Stimulated activated CD8-positive, alpha-beta memory T cell treated with anti-CD3 and anti-CD28 coated beads, Interleukin-7, amount 100 ng/mL, for 1 hour (primary cell): ENCODE measurements at places on chromosomes 2 and 18.

- DNase-seq = peak; percentile 13
Measured at GRCh38 chr2:109545828-109546713, 67.7 kb downstream of the SEPTIN10 start.

- no peak for DNase-seq
Measured at GRCh38 chr2:102291319-102292075, 19.9 kb upstream of the IL1RL1 start.

DNA sequence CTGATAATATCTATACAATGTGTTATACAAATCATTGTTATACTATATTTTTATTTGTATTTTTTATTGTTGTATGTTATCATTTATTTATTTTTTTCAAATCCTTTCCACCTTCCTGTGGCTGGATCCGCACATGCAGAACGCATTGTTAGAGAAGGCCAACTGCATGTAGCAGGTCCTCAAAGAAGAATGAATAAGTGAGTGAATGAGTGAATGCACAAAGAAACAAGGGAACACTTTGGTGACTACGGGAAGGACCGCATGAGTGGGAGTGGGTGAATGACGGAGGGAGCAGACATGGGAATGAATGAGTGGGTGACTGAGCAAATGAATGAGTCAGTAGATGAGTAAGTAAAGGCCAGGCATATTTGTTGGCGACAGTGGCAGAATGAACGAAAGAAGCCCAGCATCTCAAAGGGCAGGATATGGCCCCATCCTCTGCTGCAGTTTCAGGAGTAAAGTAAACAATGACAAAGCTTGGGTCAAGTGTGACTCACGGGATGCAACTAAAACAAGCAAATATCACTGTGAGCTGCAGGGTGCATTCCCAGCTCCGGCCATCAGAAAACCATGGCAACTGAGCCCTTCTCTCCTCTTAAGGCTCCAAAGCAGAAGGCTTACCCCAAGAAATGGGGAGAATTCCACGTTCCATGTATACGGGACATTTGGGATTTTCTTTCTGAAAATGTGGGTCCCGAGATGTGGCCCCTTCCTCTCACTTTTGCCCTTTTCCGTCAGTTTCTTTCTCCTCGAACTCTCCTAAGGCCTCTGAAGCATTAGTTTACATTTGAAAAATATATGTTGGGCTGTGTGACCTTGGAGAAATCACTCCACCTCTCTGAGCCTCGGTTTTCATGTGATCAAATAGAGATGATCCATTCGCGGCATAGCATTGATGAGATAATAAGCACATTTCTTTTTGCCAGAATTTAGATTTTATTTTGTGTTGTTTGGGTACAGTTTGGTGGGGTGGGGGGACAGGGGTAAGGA is 24.5 kb downstream of the KCNF1 start:
- no peak for DNase-seq

GRCh38 chr2:134683561-134684112 is 35.2 kb downstream of the TMEM163 start:
- DNase-seq = no peak

GRCh38 chr2:44598330-44599119 is 236.8 kb downstream of the CAMKMT start:
- DNase-seq = no peak

DNA sequence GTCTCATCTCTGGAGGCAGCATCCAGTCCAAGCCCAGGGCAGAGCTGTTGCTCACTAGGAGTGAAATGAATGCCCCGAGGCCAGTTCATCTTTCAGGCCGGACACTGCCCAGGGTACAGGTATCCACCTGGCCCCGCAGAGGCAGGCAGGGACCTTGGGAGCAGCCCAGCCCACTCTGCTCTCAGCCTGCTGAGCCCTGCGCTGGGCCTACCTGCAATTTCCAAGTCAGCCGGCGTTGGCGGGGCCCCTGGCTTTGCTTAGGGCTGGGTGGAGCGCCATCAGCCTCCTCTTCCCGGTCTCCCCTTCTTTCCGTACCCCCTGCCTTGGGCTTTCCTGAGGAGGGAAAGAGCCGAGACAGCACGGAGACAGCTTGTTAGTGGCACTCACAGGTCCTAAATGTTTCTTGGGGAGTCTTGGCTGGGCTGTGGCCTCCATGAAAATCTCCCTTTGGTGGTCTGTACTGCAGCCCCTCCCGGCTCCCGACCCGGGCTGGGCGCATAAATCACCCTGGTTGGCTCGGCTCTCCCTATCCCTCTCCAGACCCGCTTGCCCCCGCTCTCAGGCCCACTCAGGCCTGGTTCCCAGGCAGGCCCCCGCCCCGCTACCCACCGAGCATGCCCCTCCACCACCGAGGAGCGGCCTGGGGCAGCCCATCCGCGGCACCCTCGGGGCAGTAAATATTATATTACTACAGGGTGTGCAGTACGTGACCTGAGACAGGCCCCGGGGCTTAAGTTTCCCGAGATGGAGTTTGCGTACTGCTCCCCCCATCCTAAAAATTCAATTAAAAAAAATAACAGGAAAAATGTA is 106.7 kb downstream of the DYSF start:
- DNase-seq = no peak

- no peak for DNase-seq
Measured at GRCh38 chr18:31230495-31230894, 67.8 kb upstream of the DSC1 start.

DNA sequence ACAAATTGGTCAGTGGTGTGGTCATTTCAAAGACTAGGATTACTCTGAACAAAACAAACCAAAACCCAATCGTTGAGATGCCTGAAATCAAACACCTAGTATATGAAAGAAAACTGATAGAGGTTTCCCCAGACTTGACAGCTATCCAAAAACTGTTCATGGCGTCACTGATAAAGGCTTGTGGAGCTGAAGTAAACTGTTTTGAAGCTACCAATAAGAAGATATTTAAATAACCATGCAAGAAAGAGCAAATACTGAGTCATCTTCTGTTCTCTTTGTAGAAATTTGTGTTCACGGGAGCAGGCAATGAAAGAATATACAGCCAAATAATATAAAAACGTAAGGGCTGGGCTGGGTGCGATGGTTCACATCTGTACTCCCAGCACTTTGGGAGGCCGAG is 7.5 kb upstream of the COLEC11 start:
- no peak for DNase-seq

- DNase-seq = no peak
Measured at GRCh38 chr18:57801325-57801724, 1.8 kb downstream of the ATP8B1 start.

DNA sequence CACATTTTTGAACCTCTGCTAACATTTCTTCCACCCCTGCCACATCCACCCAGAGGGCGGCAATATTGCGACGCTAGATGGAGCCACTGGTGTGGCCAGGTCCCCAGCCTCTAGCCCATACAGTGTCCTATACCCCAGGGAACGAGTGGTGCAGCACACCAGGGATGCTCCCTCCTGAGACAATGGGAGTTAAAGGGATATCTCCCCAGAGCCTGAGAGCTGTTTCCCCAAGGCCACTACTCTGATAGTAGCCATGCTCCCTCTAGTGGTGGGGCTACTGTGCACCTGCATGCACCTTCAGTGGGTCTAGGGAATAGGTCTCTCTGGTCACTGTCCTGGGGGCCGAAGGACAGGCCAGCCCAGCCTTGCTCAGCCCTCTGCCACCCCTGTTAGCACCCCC is 336.4 kb upstream of the FSHR start:
- DNase-seq = no peak

DNA sequence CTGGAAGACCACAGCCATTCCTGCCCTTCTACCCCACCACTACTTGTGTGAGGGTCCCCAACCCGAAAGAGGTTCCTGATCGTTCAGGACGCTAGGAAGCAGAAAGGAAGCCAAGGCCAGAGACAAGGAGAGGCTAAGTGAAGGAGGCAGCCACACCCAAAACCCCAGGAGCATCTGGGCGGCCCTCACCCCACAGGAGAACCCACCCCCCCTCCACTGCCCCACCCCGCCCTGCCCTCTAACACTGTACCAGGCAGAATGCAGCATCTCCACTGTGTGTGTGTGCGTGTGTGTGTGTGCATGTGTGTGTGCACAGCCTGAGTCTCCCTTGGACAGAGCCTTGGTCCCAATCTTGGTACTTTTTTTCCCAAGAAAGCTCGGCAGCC is 207.5 kb upstream of the HAAO start:
- no peak for DNase-seq
